Activated effector memory CD4-positive, alpha-beta T cell treated with Interleukin-2 at 50 U/mL for 16 hours (primary cell): ENCODE measurements at places on chromosomes 11 and 22.

DNA sequence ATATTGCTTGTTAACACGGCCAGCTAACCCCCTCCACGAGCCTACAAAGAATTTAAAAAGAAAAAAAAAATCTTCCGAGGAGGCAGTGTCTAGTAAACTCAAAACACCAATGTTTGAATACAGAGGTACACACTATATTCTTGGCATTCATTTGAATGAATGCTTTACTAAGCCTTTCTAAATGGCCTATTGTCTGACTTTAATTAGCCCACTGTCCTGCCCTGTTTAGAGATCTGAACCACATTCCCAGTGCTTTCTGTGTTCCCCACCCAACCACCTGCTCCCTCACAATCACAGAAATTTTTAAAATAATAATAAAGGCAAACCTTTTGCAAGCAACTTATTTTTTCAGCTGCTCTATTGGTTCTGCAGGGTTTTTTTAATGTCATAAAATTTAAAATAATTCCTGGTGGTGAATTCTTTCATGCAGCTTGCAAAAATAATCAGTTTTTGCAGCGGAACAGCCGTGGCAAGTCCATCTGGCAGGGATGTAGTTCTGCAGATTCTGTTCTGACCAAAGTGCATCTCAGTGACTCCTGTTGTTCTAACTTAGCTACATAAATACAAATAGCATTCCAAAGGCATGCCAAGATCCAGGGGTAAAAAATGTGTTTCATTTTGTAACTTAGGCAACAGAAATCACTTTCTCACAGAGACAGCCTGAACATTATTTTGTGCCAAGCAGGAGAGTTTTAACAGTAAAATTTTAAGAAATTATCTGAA, 23.8 kb downstream of the POU2AF2 start:
- no peak for DNase-seq

- DNase-seq = no peak
Measured at GRCh38 chr11:32861850-32862577, 30.6 kb upstream of the QSER1 start.

DNA sequence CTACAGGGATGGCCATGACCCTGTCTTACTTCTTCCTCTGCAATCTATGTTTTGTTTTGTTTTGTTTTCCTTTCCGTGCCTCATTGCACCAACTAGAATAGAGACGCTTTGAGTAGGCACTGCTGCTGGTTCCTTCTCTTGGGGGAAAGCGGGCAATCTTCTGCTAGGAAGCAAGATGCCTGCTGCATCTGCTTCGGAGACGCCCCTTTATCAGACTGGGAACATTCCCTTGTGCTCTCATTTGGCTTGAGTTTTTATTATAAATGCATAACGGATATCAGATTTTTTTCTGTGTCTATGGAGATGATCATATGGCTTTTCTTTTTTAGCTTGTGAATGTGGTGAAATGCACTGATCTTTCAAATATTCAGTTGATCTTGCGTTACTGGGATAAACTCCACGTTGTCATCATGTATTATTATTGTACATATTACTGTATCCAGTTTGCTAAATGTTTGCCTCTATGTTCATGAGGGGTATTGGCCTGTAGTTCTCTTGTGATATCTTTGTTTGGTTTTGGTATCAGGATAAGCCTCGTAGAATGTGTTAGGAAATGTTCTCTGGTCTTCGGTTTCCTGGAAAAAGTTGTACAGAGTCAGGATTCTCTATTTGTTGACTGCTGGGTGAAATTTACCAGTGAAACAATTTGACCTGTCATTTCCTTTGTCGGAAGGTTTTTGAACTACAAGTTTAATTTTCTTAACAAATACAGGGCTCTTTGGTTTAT, 23.4 kb upstream of the KRTAP5-6 start:
- no peak for DNase-seq

- no peak for DNase-seq
Measured at GRCh38 chr11:80443177-80443576, 1002.3 kb upstream of the TENM4 start.

GRCh38 chr22:19884161-19884953, 29.7 kb upstream of the GNB1L start:
- no peak for DNase-seq

GRCh38 chr11:23406131-23406819, 546.0 kb upstream of the CCDC179 start:
- DNase-seq = no peak

GRCh38 chr22:42160830-42161696, 30.5 kb upstream of the CYP2D6 start:
- DNase-seq = no peak

DNA sequence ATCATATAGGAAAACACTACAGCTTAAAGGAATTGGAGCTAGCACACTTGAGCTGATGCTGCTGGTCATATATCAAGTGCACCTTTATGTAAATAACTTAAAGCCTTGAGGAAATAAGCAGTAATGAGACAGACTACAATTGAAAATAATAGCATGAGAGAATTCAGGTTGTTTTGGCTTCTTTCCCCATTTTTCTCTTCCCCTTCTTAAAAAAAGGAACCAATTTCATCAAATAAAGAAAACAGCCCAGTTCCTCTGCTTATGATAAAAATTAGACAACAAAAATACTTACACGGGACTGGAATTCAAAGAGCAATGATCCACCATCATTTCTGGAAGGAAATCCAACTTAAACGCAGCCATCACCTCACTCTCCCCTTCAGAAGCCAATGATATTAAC, 50.2 kb upstream of the RAPSN start:
- DNase-seq = no peak

DNA sequence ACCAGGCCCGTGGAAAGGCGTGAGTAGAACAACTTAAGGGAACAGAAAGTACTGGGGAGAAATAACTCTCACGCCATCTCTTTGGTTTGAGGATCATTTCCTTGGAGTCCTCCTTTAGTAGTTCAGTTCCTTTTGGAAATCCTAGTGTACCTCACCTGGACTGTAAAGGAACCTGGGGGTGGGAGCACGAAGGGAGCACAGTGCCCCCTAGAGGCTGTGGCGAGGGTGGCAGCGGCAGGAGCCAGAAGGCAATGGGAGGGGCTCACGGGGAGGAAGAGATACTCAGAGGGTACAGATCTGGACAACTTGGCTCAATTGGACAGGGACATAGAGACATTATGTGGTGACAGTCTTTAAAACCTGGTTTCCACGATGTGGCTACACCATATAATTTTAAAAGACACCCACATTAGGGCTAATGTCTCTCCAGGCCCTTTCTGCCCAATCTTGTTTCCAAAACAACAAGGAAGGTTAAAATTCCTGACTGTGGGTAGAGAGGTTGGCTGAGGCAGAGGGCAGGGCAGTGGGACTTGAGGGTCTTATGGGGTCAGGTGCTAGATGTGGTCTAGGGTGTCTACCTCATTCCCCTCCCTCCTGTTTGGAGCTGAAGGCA, 87.0 kb downstream of the CSNK2A3 start:
- peak; percentile 52 for DNase-seq
